ENCODE measurements at places on chromosomes 12 and 14.

DNA sequence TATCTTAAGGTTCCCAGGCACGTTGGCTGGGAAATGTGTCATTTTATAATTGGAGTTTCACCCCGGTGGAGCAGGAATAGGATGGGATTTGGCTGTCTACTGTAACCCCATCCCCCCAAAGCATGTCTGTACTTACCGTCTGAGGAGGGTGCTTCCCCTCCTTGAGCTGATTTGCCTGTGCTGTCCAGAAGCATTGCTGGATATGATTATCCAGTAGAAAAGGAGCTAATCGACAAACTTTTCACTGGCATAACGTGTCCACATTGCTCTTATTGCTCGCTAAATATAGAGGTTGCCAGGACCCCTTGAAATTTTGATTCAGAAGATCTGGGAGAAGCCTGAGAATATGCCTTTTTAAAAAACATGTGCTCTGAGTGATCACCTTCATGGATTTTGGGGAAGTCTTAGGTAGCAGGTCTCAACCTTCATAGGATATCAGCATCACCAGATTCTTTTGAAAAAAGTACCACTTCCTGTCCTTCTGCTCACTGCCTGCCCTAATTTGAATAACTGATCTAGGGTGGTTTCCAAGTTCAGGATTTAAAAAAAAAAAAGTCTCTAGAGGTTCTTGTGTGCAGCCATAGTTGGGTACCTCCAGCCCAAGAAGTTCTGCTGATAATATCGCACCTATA, 80.4 kb upstream of the KCNA1 start:
- no peak for DNase-seq

DNA sequence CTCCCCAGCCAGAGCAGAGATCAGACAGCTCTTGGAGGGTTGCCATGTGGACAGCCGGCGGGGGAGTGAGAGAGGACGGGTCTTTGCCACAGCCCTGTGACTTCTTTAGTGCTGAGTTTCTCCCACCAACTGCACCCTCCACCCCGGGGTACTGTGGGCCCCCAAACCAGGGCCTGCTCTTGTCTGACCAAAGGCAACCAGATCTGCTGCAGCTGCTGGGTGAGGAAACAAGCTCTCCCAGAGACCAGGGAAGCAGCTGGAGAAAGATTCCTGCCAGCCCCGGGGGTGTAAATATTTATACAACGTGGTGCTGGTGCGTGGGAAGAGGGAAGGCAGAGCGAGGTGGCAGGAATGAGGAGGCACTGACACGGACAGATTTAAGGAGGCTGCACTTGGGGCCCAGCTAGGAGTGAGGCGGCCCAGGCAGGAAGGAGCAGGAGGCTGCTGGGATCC, 14.3 kb upstream of the ZFP36L1 start:
- no peak for DNase-seq

DNA sequence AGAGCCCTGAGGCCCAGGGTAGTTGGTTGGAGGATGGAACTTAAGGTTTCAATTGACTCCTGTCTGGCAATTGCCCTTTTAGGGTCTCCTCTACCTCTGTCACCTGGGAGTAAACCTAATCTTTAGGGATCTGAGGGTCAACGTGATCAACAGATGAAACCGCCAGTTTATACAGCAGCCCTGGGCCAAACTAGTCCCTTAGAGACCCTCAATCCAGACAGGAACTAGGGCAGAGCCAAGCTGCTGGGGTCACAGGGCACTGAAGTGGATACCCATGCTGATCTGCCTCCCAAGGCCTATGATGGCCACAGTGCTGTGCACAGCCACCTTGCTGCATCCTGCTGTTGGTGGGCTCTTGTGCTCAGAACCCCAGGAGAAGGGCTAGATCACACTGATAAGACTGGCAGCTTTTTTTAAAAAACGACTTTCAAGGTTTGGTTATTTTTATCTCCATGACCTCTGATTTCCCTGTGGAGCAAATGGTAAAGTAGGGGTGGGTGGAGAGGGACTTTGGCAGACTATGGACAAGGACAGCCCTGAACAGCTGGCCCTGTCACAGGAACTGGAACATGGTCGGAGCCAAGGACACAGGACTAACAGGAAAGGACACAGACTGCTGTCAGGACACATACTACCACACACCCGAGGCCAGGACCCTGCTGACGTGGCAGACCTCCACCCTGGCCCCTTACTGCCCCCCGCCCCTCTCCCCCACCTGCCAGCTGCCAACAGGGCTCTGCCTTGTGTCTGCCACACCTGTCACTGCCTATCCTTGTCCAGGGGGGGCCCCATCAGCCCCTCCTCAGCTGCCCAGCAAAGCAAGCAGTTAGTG, 474 bp downstream of the FITM1 start:
- no peak for DNase-seq

- DNase-seq: no peak
Measured at GRCh38 chr14:38206689-38207376, 871 bp upstream of the SSTR1 start.

- peak; percentile 9 for DNase-seq
Measured at GRCh38 chr14:92040431-92041051, 682 bp upstream of the TRIP11 start.

DNA sequence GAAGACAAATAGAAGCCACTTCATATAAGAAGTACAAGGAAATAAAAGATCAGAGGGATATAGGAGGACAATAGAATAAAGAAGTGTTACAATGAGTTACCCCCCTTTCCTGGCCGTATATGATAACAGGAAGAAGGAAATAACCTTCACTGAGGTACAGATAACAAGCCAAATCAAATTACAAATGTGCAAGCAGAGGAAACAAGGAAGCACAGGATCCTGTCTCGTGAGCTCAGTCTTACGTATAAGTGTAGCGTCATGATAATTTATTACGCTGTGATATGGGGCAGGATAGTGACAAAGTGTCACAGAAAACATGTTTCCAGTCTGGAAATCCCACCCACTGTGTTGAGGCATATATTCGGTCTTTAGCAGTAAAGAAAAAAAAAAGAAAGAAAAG, 26.5 kb downstream of the CRACR2A start:
- DNase-seq: no peak

DNA sequence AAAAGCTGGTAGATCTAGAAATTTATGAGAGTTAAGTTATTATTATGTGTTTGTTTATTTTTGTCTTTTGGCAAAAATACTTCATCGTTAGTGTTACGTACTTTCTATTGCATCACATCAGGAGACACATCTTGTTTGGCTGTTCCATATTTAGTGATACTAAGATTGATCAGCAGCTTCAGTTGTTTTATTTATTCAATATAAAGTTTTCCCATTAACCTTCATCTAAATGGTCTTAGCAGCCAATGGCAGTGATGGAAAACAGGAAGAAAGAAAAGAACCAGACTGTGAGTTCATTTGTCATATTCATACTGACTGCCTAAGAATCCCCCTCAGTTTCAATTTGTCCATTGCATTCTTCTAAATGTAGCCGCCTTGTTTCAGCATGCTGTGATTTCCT, 122.3 kb downstream of the METTL25 start:
- DNase-seq: no peak

GRCh38 chr12:12872139-12872933, 19.0 kb upstream of the GPRC5A start:
- no peak for DNase-seq

- DNase-seq: no peak
Measured at GRCh38 chr14:68784226-68784910, 8.5 kb downstream of the ZFP36L1 start.

- no peak for DNase-seq
Measured at GRCh38 chr14:51680031-51680430, 28.3 kb downstream of the FRMD6 start.

- no peak for DNase-seq
Measured at GRCh38 chr12:6090803-6091202, 33.7 kb downstream of the VWF start.

DNA sequence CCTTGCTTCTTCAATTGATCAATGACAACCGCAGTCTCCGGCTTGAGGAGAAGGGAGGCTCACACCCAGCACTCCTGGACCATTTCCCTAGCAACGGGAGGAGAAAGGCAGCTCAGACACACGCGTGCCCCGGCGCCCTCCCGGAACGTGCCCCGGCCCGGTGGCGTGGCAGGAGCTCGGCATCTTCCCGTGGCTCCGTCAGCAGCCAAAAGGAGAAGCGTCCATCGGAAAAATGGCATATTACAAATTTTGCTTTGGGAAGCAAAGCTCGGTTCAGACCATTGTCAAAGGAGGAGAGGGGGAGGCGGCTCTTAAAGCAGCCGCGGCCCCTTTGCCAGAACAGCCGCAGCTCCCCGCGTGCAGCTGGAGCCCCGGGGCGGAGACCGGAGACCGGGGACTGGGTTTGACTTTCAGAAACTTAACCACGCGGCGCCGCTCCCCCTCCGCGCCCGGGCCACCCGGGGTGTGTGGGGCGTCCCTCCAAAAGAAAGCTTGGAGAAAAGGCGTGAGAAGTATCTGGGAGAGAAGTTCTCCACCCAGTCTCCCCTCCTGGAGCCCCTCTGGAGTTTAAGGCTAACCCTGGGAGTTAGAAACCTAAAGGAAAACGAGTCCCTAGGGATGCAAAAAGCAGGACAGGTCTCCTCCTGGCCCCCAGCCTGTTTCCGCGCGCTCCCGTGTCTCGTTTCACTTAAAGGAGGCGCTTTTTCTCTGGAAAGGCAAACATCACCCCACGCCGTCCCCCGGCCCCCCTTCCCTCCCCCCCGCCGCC, 545 bp downstream of the PPFIA2 start:
- no peak for DNase-seq

DNA sequence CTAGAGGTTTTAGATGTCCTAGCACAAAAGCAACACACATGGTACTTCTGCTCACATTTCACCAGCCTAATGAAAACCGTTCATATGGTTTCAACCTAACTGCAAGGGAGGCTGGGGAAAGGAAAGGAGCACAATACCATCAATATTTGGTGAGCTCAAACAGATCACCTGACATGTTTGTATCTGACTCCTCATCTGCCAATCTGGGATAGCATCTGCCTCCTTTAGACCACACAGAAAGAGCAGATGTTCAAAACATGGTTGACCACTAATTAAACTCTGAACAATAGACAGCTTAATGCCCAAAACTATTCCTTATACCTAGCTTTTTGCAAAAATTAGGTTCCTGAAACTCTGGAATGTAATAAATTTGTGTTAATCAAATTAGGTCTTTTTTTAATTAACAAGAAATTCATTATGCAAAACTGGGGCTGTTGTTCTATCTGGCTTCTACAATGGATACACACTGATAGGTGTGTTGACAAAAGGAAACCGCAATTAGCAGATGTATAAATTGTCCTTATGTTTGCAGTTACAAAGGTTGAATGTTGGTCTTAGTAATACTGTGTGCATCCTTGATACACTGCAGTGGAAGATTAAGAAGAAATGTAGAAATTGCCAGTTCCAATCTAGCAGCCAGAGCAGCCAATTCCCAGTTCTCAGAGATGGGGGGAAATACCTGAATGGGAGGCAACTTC, 89.3 kb downstream of the DUSP6 start:
- no peak for DNase-seq

- no peak for DNase-seq
Measured at GRCh38 chr12:93404961-93405849, 27.5 kb downstream of the NUDT4 start.

- no peak for DNase-seq
Measured at GRCh38 chr12:113201187-113202177, 16.0 kb downstream of the RITA1 start.

DNA sequence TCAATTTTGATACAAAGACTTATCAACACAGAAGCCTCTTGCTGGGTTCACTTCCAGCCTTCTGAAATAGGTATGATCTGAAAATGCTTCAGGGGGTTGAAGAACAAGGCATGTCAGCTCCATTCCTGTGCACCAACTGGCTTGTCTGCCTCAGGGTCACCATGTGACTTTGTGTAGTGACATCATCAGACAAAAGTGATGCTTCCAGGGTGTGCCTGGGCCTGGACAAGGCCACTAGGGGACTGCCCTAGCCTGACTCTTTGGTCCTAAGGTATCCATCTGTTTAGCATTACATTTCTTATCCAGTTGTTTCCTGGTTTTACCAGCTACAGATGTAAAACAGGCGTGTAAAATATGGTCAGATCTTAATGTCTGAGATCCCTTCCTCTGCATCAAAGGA, 155.6 kb downstream of the CAND1 start:
- DNase-seq: no peak

DNA sequence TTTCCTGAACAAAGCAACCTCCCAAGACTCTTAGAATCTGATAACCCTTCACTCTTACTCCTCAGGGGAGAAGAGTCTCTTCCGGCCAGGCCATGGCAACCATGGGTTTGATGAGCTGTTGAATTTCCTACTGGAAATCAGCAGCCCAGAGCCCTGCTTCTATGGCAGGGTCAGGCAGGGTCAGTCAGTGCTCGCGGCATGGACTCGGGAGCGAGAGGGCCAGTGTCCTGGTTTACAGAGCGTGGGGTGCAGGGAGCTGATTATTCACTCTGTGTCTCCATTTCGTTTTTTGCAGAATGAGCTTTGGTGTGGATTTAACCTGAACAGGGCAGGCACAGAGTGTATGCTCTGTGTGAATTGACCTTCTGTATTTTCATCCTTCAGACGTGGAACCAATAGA, 340.6 kb upstream of the SFSWAP start:
- no peak for DNase-seq

GRCh38 chr12:112971248-112971647, 7.1 kb upstream of the OAS2 start:
- no peak for DNase-seq

GRCh38 chr14:100111931-100112704, 46.9 kb downstream of the EVL start:
- DNase-seq: no peak

DNA sequence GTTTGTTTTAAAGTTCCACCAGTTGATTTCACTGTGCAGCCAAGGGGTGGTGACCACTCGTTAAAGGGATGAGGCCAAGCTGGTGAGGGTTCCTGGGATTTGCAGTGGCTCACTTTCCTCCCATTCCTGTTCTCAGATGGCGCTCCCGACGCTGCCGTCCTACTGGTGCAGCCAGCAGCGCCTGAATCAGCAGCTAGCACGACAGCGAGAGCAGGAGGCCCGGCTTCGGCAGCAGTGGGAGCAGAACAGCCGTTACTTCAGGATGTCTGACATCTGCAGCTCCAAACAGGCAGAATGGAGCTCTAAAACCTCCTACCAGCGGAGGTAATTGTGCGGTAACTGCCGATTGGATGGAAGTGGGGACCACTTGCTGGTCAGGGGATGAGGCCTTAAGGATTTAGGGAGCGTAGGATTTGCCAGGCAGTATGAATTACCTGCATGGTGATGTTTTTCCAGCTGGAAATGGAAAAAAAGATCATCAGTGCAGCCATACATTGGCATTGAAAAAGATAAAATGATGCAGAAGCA, 2.9 kb downstream of the TCHP start:
- DNase-seq: no peak

All from stimulated activated CD4-positive, alpha-beta T cell treated with anti-CD3 and anti-CD28 coated beads, Interleukin-4, amount 100 ng/mL, for 24 hours (primary cell).